ENCODE measurements at places on chromosomes 3 and 15. TPM values are rescaled to one million over a fixed set of nuclear protein-coding genes. Genes with fewer than 3 reads are reported as not detected.

DNA sequence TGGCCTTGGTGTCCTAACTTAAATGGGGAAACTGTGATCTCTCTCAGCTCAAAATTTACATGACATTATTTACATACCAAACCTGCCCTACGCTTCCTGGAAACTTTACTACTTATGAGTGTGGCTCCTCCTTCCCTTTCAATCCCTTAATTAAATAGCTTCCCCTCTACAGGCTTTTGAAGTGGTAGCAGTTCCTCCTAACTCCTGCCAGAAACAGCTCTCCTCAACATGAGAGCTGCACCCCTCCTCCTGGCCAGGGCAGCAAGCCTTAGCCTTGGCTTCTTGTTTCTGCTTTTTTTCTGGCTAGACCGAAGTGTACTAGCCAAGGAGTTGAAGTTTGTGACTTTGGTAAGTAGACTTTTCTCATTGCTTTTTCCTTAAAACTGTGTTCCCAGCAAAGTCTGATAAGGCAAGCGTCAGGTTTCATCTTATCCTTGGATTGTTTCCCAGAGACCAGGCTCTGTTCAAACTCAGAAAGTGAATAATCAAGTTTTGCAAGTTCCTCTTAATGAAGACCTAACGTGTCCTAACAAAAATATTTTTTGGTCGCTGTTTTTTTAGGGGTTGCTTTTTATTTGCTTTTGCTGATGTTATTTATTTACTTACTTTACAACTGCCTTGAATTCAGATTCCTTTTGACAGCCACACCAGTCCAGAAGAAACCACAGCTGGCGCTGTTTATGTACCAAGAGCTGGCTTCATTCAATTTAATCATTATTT, at the start of gene ACP3:
ACP3 (plus strand) TSS at position 179 of the 720 bp plus-strand sequence; CDS start at position 229, 50 bp downstream.
- H3K36me3 ChIP-seq, result no peaks in the 10 kb centered on the region
- H3K27ac ChIP-seq, result no peak within 1 kb of the TSS
- DNase-seq, result no peak
- no peaks in the 10 kb centered on the region for H3K4me1 ChIP-seq
- no peak within 1 kb of the TSS for H3K4me3 ChIP-seq

DNA sequence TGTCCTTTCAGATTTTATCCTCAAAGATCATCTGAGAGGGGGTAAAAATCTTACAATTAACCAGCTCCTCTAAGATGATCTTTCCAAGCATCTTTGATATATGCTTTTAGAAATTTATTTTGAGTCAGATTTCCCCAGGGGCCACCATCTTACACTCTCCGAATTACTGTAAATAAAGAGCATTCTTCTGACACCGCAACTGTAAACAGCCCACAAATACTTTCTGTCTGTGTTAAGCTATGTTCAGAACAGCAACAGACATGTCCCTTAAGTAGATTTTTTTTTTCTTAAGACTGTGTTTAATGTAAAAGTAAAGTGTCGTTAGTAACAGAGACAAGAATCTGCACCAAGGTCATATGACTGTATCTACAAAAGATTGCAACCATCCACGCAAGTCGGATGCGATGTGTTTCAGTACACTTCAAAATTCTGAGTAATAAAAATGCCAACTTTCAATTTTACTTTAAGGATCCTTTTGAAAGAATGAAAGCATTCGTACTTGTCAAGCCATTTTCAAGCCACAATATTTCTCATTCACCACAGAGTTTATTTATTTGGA, 159.0 kb upstream of the KCNH8 start:
- H3K4me3 ChIP-seq, result no peak overlapping the region
- no peaks in the 10 kb centered on the region for H3K4me1 ChIP-seq
- DNase-seq, result no peak
- H3K36me3 ChIP-seq, result no peaks in the 10 kb centered on the region

- no peaks in the 10 kb centered on the region for H3K4me1 ChIP-seq
- no peak for DNase-seq
- no peaks in the 10 kb centered on the region for H3K27me3 ChIP-seq
- no peak overlapping the region for H3K27ac ChIP-seq
- H3K36me3 ChIP-seq, result no peaks in the 10 kb centered on the region
Observed at GRCh38 chr3:63497641-63498040, 154.8 kb upstream of the SNTN start.

- H3K27me3 ChIP-seq, result no peaks in the 10 kb centered on the region
- H3K27ac ChIP-seq, result peak within 1 kb of the TSS; percentile 97
- H3K4me3 ChIP-seq, result peak within 1 kb of the TSS; percentile 82
Observed at GRCh38 chr3:39383045-39383880, at the start of gene SLC25A38. Gene SLC25A38, plus strand, starts transcription at chr3:39383370. Its CDS starts 355 bp downstream, at chr3:39383725.

- no peaks in the 10 kb centered on the region for H3K36me3 ChIP-seq
- no peak for DNase-seq
- no peaks in the 10 kb centered on the region for H3K27me3 ChIP-seq
Observed at GRCh38 chr3:12465151-12465835, 19.0 kb upstream of the TSEN2 start.

DNA sequence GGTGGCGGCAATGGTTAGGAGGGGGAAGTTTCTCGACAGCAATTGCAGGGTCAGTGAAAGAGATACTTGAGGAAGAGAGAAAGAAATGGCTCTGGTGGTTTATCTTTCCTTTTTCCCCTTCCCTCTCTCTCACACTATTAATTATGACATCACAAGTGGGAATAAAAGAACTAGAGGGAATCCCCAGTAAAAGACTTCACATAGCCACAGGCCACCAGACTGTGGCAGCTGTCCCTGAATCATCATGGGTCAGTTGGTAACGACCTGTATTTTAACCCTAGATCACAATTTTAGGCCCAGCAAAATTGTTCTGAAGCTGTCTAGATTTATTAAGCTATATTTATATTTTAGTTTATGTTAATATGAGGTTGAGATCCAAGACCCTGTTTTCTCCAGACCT, 40.3 kb downstream of the MBNL1 start:
- H3K4me1 ChIP-seq, result peaks cover 76% of the 10 kb centered on the region
- H3K27ac ChIP-seq, result peak overlapping the region; percentile 74
- peaks cover 26% of the 10 kb centered on the region for H3K36me3 ChIP-seq
- no peak for DNase-seq
- peak overlapping the region; percentile 58 for H3K4me3 ChIP-seq
- no peaks in the 10 kb centered on the region for H3K27me3 ChIP-seq

DNA sequence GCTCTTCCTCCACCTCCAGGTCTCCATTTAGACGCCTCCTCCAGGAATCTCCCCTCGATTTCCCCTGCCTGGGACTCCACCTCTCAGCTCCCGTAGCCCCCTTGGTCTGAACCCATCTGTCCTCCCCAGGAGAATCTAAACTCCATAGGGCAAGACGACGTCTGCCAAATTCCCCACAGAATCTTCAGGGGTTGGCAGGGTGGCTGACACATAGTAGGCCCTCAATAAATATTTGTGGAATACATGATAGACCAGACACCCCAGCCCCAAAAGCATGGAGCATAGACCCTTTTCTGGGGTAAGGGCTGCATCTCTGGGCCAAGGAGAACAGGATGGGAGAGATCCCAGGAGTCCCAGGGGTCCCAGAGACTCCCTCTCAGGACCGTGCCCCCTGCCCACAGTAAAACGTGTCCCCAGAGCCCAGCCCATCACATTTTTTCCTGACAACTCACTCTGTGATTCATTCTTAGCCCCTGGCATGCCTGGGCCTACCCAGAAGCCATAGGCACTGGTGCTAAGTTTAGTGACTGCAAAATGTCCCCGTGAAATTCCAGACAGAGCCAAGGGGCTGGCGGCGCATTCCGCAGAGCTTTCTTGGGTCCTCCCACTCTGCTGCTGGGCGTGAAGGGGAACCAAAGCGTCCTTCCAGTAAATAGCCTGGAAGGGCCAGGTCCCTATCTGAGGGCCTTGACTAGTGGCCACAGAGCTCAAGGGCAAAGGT, 78.0 kb upstream of the SLC6A6 start:
- no peak overlapping the region for H3K27ac ChIP-seq
- no peak overlapping the region for H3K4me3 ChIP-seq
- H3K27me3 ChIP-seq, result no peaks in the 10 kb centered on the region
- H3K36me3 ChIP-seq, result no peaks in the 10 kb centered on the region
- DNase-seq, result no peak
- no peaks in the 10 kb centered on the region for H3K4me1 ChIP-seq

- H3K36me3 ChIP-seq, result no peaks in the 10 kb centered on the region
- H3K4me3 ChIP-seq, result no peak within 1 kb of the TSS
- H3K27me3 ChIP-seq, result peaks cover 6% of the 10 kb centered on the region
- H3K27ac ChIP-seq, result no peak within 1 kb of the TSS
- no peaks in the 10 kb centered on the region for H3K4me1 ChIP-seq
- DNase-seq, result no peak
Observed at GRCh38 chr15:51341366-51342226, at the start of gene GLDN. Gene GLDN, plus strand, starts transcription at chr15:51341655. Its CDS starts 30 bp downstream, at chr15:51341685.

DNA sequence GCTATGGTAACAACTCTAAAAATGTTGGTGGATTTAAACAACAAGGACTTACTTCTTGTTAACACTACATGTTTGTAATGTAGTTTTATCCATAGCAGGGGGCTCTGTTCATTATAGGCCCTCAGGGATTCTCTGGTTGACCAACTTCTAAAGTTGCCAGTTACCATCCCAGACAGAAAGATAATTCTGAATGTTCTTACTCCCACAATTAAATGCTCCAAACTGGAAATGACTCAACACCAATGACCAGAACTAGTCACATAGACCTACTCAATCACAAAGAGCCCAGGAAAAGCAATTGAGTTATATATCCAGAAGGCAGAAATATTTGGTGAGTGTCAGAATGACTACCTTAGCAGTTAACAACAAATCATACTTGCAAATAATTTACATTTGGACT, 199.3 kb upstream of the UMPS start:
- no peak overlapping the region for H3K27ac ChIP-seq
- H3K36me3 ChIP-seq, result no peaks in the 10 kb centered on the region
- H3K27me3 ChIP-seq, result peaks cover 10% of the 10 kb centered on the region
- H3K4me1 ChIP-seq, result no peaks in the 10 kb centered on the region
- no peak overlapping the region for H3K4me3 ChIP-seq

DNA sequence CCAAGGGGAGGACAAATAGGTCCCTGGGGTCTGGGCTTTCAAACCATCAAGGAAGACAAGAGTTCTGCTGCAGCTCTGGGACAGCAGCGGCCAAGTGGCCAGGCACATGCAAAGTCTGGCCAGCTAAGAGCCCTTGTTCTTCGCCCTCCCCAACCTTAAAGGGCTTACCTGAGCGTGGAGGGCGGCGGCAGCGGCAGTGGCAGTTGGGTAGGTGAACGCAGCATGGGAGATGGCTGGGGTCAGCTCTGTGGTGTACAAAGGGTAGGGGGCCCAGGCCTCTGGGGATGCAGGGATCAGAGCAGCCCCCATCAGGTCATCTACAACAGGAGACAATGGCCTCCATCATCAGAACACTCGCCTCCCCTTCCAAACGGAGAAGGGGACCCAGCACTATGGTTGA, 27.1 kb downstream of the RBPMS2 start:
- no peak for DNase-seq
- H3K4me1 ChIP-seq, result no peaks in the 10 kb centered on the region
- no peak overlapping the region for H3K27ac ChIP-seq
- H3K4me3 ChIP-seq, result no peak overlapping the region
- no peaks in the 10 kb centered on the region for H3K27me3 ChIP-seq

DNA sequence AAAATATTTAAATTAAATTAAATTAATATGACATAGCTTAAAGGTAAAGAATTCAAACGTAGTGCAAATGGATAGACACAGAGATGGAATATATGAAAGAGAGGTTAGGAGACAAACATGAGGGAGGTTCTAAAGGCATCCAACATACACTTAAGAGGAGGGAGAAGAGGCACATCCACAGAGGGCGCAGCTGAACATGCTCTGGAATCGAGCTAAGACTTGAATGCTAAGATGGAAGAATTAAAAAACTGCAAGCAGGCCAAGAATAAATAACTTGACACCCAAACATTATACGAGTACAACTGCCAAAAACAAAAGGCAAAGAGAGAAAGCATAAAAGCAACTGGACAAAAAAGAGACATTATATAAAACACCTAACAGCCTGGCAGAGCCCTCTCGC, 9.1 kb upstream of the PRR20G start:
- no peaks in the 10 kb centered on the region for H3K4me1 ChIP-seq
- no peak overlapping the region for H3K4me3 ChIP-seq
- H3K36me3 ChIP-seq, result no peaks in the 10 kb centered on the region
- no peaks in the 10 kb centered on the region for H3K27me3 ChIP-seq
- H3K27ac ChIP-seq, result no peak overlapping the region
- DNase-seq, result no peak

Gene MYLK
- polyA plus RNA-seq, result not detected

Gene NANOGP8
- polyA plus RNA-seq, result not detected

Gene REC114
- not detected for polyA plus RNA-seq

Gene ANKRD34C
- polyA plus RNA-seq, result not detected

Gene RPL39L
- 23.2 TPM for polyA plus RNA-seq

Gene TMEM158
- not detected for polyA plus RNA-seq

Measured in CD4-positive, CD25-positive, alpha-beta regulatory T cell (primary cell).